Neuronal stem cell (in vitro differentiated cells): ENCODE measurements at places on chromosomes 12 and 14.

- no peak for DNase-seq
These were observed at the start of gene KLRC4 for GRCh38 chr12:10409392-10409791. TSS of gene KLRC4 (minus strand) at chr12:10409757. CDS start at chr12:10409575, 182 bp downstream.

DNA sequence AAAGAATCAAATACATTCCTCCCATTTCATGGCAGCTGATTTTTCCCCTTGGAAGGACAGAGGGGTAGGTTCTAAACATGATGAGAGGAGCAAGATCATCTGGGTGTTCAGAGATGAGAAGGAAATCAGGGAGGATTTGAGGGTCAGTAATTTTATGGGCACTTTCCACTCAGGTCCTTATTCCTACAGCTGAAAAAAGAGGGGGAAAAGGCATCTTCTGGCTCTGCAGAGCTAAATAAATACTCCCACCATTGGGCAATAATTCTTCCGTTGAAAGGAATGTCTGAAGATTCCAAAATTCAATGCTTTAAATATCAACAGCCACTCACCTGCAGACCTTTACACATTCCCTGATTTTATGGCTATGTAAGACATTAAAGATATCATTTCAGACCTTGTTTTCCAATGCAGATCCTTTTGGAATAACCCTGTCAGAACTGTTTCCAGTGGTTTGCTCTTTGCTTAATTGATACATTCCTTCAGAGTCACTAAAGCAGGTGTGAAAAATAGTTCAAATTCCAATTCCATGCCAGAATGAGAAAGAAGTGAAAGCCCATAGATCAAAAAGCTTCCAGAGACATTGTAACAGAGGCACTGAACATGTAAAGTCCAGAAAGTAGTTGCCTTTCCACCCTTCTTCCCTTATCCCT, 233.3 kb upstream of the KRR1 start:
- DNase-seq = no peak

DNA sequence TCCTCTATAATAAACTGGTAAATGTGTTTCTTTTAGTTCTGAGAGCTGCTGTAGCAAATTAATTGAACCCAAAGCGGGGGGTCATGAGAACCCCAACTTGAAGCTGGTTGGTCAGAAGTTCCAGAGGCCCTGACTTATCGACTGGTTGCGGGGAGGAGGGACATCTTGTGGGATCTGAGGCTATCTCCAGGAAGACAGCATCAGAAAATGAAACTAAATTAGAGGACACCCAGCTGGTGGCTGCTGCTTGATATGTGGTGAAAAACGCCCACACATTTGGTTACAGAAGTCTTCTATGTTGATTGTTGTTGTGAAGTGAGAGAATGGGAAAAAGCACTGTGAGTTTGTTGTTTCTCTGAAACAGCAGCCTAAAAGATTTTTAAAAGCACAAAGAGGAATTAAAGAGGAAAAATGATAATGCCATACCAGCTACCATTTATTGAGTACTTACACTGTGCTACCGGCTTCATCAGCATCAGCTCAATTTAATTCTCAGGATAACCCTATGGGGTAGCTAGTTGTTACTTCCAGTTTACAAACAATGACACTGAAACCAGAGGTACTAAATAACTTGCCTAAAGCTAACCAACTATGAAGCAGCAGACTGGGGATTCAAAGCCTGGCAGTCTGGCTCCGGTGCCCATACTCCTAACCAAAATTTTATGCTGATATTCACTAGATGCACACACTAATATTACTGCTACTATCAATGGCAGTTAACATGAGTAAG, 24.3 kb downstream of the DDX24 start:
- DNase-seq = no peak

- DNase-seq = no peak
These were observed 174.7 kb downstream of the SSPN start for GRCh38 chr12:26370098-26370497.

DNA sequence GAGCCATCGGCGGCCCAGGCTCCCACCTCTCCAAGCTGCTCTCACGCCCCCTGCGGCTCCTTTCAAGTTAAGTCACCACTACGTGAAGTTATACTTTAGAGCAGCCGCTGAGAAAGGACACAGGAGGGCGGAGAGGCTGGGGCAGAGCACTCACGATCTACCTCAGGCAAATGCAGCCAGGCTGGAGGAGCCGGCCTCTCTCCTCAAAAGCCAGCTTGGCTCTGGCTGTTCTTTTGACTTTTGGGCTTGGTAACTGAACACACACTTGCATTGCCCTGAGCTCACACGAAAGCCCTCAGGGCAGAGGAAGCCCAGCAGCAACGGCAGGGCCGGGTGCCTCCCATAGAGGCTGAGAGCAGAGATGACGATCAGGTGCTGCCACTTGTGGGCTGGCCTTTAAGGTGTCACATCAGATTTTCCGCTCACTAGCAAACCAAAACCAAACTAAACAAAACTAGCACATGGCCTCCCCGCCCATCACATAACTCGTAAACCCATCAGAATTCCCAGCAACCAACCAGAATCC, 75.2 kb downstream of the PITPNM2 start:
- peak; percentile 32 for DNase-seq

GRCh38 chr12:130715150-130715997, 725 bp downstream of the RIMBP2 start:
- DNase-seq = no peak

DNA sequence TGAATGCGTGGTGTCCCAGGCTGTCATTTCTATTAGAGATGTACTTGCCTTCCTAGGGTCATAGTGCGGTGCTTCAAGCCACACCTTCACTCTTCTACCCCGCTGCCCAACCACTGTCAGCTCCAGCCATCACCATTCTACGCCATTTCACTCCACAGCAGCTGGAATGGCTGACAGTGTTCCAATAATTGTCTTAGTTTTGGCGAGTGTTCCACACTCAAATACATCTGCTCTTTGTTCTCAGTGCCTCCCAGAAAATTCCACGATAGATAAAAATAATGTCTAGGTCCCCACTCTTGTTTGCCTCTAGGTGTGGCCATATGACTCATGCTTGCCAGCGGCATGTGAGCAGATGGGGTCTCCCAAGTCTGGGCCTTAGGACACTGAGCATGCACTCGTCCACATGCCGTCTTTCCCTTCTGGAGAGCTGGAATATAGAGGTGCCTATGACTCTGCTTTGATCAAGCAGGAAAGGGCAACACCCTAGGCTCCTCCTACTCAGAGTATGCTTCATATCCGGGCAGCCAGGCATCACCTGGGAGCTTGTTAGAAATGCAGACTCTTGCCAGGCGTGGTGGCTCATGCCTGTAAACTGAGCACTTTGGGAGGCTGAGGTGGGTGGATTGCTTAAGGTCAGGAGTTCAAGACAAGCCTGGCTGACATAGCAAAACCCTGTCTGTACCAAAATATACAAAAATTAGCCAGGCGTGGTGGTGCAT, 163.0 kb downstream of the BRMS1L start:
- DNase-seq = no peak

GRCh38 chr12:24661657-24662096, 287.2 kb downstream of the BCAT1 start:
- no peak for DNase-seq

DNA sequence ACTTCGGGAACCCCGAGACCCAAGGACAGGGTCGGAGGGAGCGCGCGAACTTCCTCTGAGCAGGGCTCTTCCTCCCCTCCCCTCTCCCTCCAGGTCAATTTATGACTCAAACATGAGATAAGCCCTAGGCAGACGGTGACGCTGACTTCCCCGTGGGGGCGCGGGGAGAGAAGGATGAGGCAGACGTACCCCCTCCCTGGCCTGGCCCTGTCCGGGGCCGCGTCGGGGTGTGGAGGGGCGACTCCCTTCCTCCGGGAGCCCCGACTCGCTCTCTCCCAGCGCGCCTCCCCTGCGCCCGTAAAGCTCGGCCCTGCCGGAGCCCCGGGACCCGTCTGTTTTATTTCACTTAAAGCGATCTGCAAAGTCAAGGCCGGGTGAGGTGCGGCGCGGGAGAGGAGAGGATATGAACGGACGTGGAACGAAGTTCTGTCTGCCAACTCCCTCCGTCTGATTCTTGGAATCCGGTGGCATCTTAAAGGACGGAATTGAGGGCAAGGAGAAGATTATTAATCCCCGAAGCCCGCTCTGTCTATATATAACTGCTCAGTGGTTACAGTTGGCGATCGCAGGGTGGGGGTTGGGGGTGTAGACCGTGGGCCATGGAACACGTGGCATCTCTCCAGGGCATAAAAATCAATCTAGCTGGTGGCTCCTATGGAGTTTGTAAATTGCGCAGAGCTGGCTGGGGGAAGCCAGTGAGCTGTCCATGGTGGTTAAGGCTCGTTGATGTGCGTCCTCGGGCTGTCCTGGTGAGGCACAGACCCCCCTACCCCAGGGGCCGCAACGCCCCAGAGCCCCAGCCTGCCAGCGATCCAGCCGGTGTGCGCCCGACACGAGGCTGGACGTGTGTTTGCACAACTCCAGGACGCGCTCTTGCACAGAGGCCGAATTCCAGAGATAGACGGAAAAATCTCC, 2.9 kb upstream of the PTHLH start:
- DNase-seq = peak; percentile 47

GRCh38 chr12:9717070-9717925, 15.6 kb downstream of the CLECL1 start:
- DNase-seq = no peak

- no peak for DNase-seq
These were observed 6.3 kb upstream of the SERPINA1 start for GRCh38 chr14:94394581-94395207.

DNA sequence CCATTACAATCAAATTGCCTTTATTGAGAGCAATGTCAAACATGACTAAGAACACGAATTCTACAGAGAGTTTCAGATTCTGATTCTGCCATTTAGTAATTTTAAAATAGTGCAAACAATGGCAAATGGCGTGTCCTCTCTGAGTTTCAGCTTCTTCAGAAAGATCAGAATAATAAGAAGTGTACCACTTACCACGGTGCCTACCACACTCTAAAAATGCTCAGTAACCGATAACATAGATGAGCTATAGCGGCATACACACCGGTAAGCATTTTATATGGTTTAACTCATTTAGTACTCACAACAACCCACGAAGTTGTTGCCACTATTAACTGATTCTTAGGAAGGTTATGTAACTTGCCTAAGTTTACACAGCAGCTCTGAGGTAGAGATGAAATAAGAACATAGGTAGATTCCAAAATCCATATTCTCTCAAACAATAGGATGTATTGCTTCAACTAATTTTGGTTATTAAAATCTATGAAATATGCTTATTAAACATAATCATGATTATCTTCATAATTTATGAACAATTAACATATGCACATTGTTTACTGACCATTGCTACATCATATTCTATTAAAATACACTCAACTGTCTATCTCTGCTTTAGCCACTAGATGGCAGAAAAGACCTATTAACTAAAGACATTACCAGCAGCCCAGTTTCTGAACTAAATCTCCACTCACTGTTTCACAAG, 38.3 kb downstream of the SLC6A15 start:
- peak; percentile 55 for DNase-seq

DNA sequence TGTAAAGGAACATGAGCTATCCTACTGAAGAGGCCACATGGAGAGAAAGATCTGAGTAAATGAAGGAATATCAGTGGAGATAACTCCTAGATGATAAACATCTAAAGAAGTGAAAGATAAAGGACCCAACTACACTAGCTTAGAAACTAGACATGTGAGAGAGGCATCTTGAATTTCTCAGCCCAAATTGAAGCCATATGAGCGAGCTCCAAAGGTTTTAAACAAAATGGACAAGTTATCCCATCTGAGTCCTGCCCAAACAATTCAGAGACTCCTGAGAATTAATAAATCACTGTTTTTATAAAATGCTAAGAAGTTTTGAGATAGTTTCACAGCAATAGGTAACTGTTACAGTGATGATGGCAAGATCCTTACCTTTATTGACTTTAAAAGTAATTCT, 438.9 kb downstream of the NAV3 start:
- DNase-seq = no peak

DNA sequence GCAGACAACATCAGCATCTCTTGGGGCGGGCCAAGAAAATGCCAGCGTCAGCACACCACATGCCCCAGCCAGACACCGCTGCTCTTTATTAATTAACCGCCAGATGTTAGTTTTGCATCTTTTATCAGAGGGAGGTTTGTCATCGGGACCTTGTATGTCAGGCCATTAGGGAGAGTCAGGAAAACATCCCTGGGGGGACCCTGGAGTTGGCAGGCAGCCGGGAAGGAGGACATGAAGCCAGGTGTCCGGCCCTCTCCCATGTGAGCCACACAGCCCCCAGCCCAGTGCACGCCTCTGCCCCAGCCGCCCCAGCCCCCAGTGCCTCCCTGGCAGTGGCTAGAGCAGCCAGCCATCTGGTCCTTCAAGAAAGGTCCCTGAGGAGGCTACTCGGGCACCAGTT, 56.9 kb upstream of the FAM222A start:
- DNase-seq = no peak

- DNase-seq = no peak
These were observed 14.6 kb downstream of the C14orf132 start for GRCh38 chr14:96053600-96054381.

- no peak for DNase-seq
These were observed 191.2 kb upstream of the SSTR1 start for GRCh38 chr14:38016497-38016896.

GRCh38 chr14:33689680-33690079, 261.2 kb downstream of the EGLN3 start:
- no peak for DNase-seq

DNA sequence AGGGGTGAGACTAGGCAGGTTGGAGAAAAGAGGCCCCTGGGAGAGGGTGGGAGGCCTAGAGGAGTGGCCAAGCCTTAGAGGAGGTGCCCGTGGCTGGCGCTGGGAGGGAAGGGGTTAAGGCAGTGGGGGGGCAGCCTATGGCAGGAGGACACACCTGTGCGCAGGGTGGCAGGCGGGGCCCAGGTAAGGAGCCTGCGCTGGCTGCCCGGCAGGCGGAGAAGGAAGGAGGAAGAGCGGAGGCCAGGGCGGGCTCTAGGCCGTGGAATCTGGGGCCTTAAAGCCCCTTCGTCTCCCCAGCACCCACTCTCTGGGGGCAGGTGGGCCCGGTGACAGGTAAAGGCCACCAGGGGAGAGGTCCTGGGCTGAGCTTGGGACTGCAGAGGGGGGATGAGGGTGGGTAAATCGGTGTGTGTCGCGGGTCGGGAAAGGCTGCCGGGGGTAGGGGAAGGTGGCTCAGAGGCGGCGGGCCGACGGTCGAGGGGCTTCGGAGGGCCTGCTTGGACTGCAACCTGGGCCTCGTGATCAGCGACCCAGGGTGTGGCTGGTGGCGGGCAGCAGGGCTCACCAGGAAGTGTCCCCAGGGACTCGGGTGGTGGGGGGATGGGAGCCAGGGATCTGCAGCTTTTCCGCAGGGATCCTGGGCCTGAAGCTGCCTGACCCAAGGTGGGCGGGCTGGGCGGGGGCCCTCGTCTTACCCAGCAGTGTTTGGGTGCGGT, 7.3 kb downstream of the PHB2 start:
- DNase-seq = no peak

DNA sequence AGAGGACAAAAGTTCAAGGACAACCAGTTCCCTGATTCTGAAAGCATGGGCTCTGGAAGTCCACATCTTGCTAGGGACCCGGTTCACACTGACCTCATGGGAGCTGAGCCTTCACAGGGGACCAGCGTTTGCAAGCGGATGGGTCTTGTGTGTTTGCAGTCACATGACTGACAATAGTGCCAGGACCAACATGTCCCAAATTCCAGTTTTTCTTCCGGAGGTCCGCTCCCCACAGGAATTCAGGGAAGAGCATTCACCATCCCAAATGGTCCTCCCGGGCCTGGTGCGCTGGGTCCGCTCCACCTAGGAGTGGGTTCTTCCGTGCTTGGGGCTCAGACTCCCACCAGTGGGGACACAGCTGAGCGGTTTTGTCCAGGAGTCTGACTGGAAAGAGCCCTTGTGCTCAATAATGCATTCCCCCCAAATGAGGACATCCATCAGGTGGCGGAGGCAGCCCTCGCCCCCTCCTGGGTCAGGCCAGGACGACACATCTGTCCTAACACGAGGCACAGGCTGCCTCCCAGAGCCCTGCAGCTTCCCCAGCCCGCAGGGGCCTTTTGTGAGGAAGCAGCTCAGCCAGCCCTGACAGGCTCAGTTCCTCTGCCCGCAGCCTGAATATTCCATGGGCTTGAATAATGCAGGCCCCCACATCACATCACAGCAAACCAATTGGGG, 91.8 kb upstream of the BCL11B start:
- DNase-seq = no peak
